Activated naive CD8-positive, alpha-beta T cell treated with anti-CD3 and anti-CD28 coated beads for 36 hours (primary cell): ENCODE measurements at places on chromosomes 2 and 18. TPM values are rescaled to one million over a fixed set of nuclear protein-coding genes. Genes with fewer than 3 reads are reported as not detected.

Gene IL36A
- total RNA-seq, result not detected

Gene SIGLEC15
- not detected for total RNA-seq

DNA sequence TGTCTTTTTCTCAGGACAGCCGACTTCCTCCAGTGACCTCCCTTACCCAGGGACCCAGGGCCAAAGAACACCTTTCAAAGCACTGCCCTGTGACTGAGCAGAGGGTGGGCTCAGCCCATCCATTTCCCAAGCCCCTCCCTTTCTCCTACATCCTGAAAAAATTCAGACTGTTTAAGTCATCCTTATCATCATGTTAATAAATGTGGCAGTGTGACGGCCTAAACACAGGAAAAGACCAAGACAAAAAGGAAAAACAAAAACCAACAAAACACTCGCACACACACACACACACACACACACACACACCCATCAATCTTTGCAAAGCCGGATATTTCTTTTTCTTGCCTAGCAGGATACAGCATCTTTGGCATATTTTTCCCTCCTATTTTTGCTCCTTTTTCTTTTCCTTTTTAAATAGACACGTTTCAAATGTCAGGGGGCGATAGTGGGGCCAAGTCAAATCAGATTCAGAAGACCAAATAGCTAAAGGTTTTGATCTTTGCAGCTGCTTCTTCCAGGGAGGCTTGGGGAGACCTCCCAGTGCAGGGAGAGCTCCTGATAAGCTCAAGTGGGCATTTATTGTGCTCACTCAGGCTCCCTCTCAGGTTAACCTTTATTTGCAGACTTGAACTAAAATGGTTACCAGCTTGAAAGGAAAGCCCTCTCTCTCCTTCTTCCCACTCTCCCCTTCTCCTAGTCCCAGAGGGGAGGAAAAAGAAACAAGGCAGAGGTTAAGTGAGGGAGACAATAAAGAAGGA is 39.5 kb upstream of the NRP2 start:
- DNase-seq, result no peak

GRCh38 chr2:5825686-5826085 is 133.5 kb downstream of the SOX11 start:
- DNase-seq, result no peak

DNA sequence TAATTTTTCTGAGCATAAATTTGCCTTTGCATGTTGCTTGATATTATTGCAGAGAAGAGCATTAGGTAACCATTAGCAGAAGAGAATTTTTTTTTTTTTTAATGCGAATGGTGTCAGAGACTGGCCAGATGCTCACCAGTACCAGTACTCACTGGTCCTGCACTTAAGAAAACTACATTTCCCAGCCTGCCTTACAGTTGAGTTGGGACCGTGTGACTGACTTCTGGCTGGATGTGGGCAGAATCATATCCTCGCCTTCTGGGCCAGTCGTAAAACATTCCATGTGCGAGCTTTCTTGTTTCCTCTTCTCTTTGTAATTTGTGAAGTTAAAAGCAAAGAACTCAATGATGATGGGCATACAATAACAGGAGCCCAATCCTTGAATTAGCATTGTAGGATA is 132.4 kb downstream of the LRRC30 start:
- no peak for DNase-seq

GRCh38 chr18:28175150-28175929 is 1.6 kb downstream of the CDH2 start:
- no peak for DNase-seq
